Fibroblast of lung (primary cell): ENCODE measurements at places on chromosomes 1 and 21.

DNA sequence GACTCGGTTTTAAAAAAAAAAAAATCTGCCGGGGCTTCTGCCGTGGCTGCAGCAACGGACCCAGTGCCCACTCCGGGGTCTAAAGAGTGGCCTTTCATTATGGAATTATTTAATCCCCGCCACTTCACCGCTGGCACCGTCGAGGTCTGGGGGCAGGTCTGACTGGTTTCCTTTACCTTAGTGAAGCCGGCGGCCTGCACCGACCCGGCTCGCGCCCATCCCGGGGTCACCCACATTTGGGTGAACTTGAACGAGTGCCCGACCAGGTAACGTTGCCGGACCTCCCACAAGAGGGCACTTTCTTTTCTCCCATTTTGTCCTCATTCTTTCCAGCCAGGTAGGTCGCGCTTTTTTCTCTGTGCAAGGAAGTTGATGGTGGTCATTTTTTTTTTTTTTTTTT is 4.3 kb downstream of the PRKCZ start:
- H3K27me3 ChIP-seq, result peaks cover 19% of the 10 kb centered on the region
- H3K4me1 ChIP-seq, result no peaks in the 10 kb centered on the region
- DNase-seq, result no peak
- no peak overlapping the region for H3K4me3 ChIP-seq
- H3K27ac ChIP-seq, result no peak overlapping the region

- no peak overlapping the region for H3K4me3 ChIP-seq
- no peaks in the 10 kb centered on the region for H3K36me3 ChIP-seq
- no peak for DNase-seq
- no peaks in the 10 kb centered on the region for H3K4me1 ChIP-seq
Measured at GRCh38 chr1:83530506-83530905, 468.4 kb downstream of the TTLL7 start.

- no peak for DNase-seq
- no peaks in the 10 kb centered on the region for H3K4me1 ChIP-seq
- H3K27ac ChIP-seq, result no peak overlapping the region
- no peak overlapping the region for H3K4me3 ChIP-seq
Measured at GRCh38 chr1:182227864-182228547, 163.6 kb downstream of the GLUL start.

- no peaks in the 10 kb centered on the region for H3K36me3 ChIP-seq
- peaks cover 6% of the 10 kb centered on the region for H3K27me3 ChIP-seq
- H3K4me3 ChIP-seq, result no peak overlapping the region
- DNase-seq, result no peak
- H3K4me1 ChIP-seq, result no peaks in the 10 kb centered on the region
- no peak overlapping the region for H3K27ac ChIP-seq
Measured at GRCh38 chr1:41412748-41413147, 51.5 kb downstream of the FOXO6 start.

GRCh38 chr1:46940307-46940706 is 969 bp downstream of the CYP4A11 start:
- no peak for DNase-seq
- H3K27me3 ChIP-seq, result no peaks in the 10 kb centered on the region
- no peaks in the 10 kb centered on the region for H3K4me1 ChIP-seq
- no peaks in the 10 kb centered on the region for H3K36me3 ChIP-seq
- H3K27ac ChIP-seq, result no peak overlapping the region

GRCh38 chr1:101044259-101044658 is 18.7 kb upstream of the DPH5 start:
- H3K36me3 ChIP-seq, result no peaks in the 10 kb centered on the region
- no peak for DNase-seq

- no peak overlapping the region for H3K27ac ChIP-seq
- no peaks in the 10 kb centered on the region for H3K4me1 ChIP-seq
- H3K27me3 ChIP-seq, result no peaks in the 10 kb centered on the region
- DNase-seq, result no peak
- H3K4me3 ChIP-seq, result no peak overlapping the region
Measured at GRCh38 chr1:149945206-149945605, 8.5 kb upstream of the MTMR11 start.

DNA sequence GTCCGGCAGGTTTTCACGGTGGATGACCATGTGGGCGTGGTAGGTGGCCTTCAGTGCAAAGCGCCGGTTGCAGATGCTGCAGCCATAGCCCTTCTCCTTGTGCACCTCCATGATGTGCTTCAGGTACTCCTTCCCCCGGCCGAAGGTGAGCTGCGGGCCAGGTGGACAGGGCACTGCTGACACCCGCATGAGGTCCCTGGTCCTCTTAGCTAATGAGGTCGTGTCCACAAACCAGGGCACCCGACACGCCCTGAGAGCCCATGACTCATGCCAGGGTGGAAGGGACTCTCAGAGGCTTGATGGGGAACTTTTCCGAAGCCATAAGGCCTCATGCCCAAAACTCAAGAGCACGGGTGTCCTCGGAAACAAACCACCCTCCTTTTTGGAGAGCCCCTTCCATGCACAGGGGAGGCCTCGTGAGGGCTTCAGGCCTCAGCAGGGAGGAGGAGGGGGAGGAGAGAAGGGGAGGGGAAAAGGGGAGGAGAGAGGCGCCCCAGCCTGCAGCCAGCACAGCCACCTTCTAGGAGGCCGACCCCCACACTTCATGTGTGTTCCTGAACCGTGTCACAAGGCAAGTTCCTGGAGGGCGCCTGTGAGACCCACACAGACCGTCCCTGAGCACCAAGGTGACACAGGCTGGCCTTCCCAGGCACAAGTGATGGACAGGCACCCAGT is 54.4 kb upstream of the RIPK4 start:
- no peak overlapping the region for H3K27ac ChIP-seq
- H3K27me3 ChIP-seq, result no peaks in the 10 kb centered on the region
- DNase-seq, result no peak
- H3K4me3 ChIP-seq, result no peak overlapping the region

GRCh38 chr1:99527078-99527477 is 118.8 kb upstream of the PALMD start:
- no peaks in the 10 kb centered on the region for H3K4me1 ChIP-seq
- no peaks in the 10 kb centered on the region for H3K27me3 ChIP-seq
- H3K36me3 ChIP-seq, result no peaks in the 10 kb centered on the region
- DNase-seq, result peak; percentile 27
- no peak overlapping the region for H3K27ac ChIP-seq

GRCh38 chr1:15207829-15208429 is 39.1 kb upstream of the FHAD1 start:
- H3K27me3 ChIP-seq, result no peaks in the 10 kb centered on the region
- no peak for DNase-seq
- H3K4me1 ChIP-seq, result peaks cover 14% of the 10 kb centered on the region
- no peak overlapping the region for H3K4me3 ChIP-seq
- no peaks in the 10 kb centered on the region for H3K36me3 ChIP-seq

DNA sequence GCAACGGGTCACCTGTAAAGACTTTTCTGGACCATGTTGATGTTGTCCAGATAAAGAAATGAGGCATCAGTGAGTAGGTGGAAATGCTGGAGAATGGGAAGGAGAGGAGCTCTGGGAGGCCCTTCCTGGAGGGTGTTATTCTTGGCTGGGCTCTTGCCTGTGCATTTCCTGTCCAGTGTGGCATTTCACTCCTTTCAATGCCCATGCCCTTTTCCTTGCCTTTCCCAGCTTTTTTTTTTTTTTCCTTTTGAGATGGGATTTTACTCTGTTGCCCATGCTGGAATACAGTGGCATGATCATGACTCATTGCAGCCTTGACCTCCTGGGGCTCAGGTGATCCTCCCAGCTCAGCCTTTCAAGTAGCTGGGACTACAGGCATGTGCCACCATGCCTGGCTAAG is 11.8 kb downstream of the NOS1AP start:
- no peak overlapping the region for H3K4me3 ChIP-seq
- peak; percentile 27 for DNase-seq
- H3K27ac ChIP-seq, result no peak overlapping the region
- no peaks in the 10 kb centered on the region for H3K36me3 ChIP-seq

- H3K27me3 ChIP-seq, result peaks cover 2% of the 10 kb centered on the region
- no peak overlapping the region for H3K27ac ChIP-seq
- no peak for DNase-seq
- H3K4me1 ChIP-seq, result no peaks in the 10 kb centered on the region
Measured at GRCh38 chr1:228868731-228869024, 133.4 kb downstream of the RHOU start.

GRCh38 chr1:39398278-39399021 is 93.0 kb upstream of the BMP8A start:
- peak overlapping the region; percentile 8 for H3K4me3 ChIP-seq
- peak; percentile 100 for DNase-seq
- no peaks in the 10 kb centered on the region for H3K27me3 ChIP-seq
- H3K27ac ChIP-seq, result peak overlapping the region; percentile 85

GRCh38 chr1:86769065-86769464 is 64.7 kb downstream of the SH3GLB1 start:
- H3K4me3 ChIP-seq, result no peak overlapping the region
- H3K27me3 ChIP-seq, result no peaks in the 10 kb centered on the region
- H3K36me3 ChIP-seq, result no peaks in the 10 kb centered on the region
- no peak for DNase-seq
- peaks cover 9% of the 10 kb centered on the region for H3K4me1 ChIP-seq
- no peak overlapping the region for H3K27ac ChIP-seq

DNA sequence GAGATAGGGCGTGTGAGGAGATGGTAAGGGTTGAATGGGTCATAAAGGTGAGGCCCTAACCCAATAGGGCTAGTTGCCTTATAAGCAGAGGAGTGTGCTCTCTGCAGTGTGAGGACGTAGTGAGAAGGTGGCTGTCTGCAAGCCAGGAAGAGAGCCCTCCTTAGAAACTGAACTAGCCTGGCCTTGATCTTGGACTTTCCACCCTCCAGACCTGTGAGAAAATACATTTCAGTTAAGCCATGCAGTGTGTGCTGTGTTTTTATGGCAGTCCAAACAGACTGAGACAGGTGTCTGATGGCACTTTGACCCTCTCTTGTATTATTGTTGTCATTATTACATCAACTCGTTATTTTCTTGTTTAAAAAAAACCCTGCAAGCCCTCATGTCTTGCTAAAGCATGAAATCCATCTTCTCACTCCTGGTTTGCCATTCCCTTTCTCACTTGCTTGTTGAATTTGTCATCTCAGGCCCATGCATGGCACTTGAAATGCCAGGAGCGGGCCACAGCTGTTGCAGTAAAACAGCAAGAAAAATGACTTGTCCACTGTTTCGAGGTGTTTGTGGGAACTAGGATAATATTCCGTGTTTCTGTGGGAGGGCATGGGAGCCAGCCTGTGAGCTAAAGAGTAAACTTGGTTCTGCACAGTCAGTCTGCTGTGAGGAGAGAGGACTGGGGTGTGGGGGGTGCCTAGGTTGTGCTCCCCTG is 78.6 kb downstream of the STUM start:
- H3K27ac ChIP-seq, result no peak overlapping the region
- H3K36me3 ChIP-seq, result no peaks in the 10 kb centered on the region
- H3K27me3 ChIP-seq, result no peaks in the 10 kb centered on the region
- no peaks in the 10 kb centered on the region for H3K4me1 ChIP-seq
- no peak for DNase-seq

GRCh38 chr1:59156526-59157199 is 140.2 kb upstream of the FGGY start:
- H3K27ac ChIP-seq, result no peak overlapping the region
- no peak overlapping the region for H3K4me3 ChIP-seq
- DNase-seq, result peak; percentile 73
- H3K27me3 ChIP-seq, result no peaks in the 10 kb centered on the region
- peaks cover 7% of the 10 kb centered on the region for H3K4me1 ChIP-seq

DNA sequence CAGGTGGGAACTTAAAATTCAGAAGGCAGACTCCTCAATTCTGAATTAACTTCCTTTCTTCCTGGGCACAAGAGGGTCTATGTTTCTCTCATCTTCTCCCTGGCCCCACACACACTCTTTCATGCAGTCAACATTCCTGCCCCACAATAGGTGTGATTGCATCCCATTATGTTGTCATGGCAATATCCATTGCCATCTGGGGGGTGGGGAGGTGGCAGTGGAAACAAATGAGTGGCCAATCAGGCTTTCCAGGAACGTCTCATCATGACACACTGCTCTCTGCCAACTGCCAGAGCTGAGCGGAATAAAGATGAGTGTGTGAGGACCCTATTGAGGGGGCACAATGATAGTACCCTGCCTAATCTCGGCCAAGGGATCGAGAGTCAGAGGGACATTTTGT is 80.4 kb downstream of the KCND3 start:
- H3K4me1 ChIP-seq, result no peaks in the 10 kb centered on the region
- no peak overlapping the region for H3K27ac ChIP-seq
- no peak for DNase-seq
